ENCODE measurements at places on chromosomes 1 and 21.

- DNase-seq, result no peak
Observed at GRCh38 chr21:42971897-42972275, 2.5 kb upstream of the PKNOX1 start.

- DNase-seq, result no peak
Observed at GRCh38 chr21:39707316-39707715, 37.7 kb upstream of the IGSF5 start.

DNA sequence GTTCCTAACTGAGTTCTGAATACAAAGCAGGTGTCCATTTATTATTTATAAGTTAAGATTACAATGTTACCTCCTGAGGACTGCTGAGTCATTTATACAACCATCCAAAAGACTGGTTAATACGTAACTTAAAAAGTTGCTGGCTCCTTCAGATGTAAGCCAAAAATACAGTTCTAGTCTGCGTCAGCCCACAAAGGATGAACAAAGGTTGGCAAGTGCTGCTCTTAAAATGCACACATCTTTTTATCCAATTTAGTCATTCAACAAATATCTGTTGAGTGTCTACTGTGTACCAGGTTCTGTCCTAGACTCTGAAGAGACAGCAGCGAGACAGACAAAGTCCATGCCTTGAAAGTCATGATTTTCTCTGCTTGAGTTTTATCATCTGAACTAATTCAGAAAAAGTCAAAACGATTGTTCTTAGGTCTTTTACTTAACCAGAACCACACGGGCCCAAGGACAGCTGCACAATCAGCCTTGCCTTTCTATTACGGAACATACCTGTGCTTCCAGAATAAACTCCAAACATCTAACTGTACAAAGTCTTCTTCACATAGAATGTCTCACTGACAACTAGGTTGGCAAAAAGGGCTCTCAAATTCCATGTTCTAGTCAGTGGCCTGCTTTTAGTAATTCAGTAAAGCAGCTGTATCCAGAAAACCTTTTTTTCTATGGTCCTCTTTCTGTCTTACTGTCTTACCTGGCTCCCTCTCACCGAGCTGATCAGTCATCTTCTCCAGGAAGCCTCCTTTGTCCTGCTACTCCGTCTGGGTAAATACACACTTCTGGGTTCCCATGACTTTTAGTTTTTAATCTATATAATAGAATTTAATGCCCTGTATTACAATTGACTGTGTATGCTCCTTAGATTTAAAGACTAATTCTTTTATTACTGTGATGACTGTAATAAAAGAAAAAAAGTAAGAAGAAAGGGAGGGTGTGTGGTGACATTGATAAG lies 15.5 kb upstream of the CNN3 start:
- no peak for DNase-seq

DNA sequence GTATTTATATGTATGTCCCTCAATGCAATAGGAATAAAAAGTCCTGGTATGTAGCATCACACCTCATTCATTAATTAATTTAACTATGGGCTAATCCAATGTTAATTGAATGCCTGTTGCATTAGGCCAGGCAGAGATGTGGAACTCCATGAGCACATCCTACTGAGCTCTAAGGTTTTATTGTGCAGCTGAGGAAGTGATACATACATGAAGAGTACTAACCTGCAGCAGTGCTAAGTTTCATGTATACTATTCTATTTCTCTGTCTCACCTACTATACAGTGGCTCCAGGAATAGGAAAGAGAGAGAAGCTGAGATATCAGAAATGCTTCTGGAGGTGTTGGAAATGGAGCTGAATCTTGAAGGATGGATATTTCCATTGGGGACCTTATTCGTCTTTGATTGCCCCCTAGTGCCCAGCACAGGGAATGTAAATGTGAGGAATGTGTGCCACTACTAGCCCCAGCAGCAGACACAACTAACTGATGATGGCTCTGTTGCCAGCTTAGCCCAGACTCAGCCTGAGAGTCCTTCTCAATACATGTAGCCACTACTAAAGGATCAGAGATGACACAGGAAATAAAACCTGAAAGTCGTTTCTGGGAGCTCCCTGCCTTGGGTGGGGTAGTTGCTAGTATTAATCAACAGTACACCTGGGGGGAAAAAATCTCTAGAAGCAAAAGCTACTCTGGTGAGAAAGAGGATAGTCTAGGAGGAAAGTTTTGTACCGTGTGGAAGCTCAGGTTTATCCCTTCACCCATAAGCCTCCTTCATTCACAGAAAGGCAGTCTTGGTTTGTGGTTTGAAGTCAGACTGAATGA lies 173.3 kb upstream of the FOXD3 start:
- DNase-seq, result no peak

DNA sequence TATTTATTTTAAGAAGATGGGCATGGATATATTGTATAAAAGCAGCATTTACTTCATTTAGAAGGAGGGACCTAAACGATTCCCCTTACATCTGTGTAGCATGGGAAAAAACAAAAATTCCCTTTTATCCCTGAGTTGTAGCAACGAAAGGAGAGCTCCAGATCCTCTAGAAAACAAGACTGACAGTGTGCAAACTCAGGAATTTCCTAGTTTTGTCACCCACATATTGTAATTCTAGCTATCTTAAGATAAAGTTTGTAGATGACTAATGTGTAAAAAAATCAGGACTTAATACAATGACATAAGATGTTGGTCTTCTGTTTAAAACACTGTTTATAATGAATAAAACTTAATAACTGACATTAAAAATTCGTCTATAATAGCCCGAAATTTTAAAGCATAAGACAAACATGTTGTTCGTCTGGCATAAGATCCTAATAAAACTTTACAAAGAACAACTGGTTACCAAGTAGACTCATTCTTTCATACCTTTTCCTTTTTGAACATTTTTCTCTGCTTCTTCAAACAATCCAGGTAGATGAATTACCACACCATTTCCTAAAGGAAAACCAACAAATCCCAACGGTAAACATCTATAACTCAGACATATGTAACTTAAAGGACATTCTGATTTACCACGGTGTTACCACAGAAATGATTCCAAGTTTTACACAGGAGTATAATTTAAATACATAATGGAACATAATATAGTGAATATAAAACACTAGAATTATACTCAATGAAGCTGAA lies 15.2 kb downstream of the ADSS2 start:
- no peak for DNase-seq

DNA sequence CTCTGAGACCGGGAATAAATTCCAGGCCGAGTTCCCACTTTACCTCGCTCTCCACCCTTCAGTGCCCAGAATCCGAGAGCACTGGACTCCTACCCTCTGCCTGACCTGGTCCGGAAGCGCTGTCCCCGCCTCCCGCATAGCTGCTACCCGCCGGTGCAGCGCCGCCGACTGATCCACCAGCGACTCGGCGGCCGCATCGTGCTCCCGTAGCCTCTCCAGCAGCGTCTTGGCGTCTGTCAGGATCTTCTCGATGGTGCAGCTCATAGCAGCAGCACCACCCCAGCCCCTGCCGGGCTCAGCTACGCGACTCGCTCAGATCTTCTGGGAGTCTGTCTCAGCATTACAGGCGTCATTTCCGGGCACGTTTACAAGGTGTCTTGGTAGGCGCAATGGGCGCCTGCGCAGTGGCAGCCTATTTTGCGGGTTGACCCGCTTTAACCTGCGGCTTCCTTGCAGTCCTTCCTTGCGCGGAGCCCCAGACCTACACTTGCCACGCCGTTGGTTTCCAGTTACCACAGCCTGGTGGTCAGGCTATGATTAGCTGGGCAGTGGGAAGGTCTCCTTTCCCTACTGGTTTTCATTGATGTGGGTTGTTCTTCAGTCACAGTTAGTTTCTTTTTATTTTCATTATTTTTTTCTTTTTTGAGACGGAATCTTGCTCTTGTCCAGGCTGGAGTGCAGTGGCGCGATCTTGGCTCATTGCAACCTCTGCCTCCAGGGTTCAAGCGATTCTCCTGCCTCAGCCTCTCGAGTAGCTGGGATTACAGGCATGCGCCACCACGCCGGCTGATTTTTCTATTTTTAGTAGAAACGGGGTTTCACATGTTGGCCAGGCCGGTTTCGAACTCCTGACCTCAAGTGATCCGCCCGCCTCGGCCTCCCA lies at the start of gene SIKE1:
Gene SIKE1 (minus strand): TSS at position 342 of the 883 bp plus-strand sequence. CDS start 78 bp downstream, at position 264.
- peak; percentile 94 for DNase-seq
